Kidney glomerular epithelial cell (primary cell): ENCODE measurements at places on chromosomes 16 and 17.
A peak's percentile ranks its signal among the peaks of the same experiment; 100 is the strongest.

DNA sequence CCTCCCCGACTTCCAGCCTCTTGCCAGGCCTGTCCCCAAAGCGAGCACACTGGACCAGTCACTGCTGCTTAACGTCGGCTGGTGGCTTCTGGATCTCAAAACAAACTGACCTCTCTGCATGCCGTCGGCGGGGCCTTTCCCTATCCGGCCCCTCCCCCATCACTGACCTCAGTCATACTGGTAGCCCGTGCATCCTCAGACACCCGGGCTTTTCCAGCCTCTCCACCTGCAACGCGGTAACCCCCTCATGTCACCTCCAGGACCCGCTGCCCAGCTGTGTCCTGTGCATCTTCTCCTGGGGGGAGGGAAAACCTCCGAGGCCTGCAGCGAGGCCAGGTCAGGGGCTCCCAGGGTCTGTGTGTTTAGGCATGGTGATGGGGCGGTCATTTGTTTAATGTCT lies 138.6 kb upstream of the CHMP6 start:
- no peak for DNase-seq

GRCh38 chr16:35207059-35207999 lies 1747.9 kb downstream of the TP53TG3F start:
- DNase-seq, result no peak

DNA sequence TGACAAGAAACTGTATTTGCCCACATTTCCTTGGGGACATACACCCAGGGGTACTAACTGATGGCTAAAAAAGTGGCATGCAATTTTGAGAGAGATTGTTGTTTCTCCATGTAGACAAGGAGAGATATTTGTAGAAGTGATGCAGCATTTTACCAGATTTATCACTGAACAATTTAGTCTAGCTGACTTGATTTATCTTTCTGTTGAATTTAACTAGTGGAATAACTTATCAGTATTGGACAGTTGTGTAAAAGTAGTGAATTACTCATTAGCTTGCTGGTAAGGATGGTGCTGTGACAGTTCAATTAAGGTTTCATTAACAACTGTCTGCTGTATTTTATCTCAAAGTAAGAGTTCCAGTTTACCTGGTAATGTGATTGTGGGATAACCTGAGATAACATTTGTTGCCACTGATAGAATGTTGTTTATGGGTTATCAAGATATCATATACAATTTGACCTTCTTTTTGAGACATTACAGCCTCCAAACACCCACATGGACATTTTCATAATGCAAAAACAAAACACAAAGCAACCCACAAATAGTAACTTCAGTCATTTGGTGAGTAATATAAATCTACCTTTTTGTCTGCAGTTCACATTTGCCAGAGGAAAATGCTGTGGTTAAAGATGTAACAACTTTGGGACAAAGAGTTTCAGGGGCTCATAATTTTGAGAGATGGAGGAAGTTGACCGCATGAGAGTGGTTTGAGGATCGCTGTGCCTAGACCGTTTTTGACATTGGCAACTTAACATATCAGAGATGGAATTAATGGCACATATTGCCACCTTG lies 3.8 kb downstream of the NLK start:
- DNase-seq, result no peak

- no peak for DNase-seq
These were observed 3.7 kb upstream of the ZNF469 start for GRCh38 chr16:88378836-88379693.

DNA sequence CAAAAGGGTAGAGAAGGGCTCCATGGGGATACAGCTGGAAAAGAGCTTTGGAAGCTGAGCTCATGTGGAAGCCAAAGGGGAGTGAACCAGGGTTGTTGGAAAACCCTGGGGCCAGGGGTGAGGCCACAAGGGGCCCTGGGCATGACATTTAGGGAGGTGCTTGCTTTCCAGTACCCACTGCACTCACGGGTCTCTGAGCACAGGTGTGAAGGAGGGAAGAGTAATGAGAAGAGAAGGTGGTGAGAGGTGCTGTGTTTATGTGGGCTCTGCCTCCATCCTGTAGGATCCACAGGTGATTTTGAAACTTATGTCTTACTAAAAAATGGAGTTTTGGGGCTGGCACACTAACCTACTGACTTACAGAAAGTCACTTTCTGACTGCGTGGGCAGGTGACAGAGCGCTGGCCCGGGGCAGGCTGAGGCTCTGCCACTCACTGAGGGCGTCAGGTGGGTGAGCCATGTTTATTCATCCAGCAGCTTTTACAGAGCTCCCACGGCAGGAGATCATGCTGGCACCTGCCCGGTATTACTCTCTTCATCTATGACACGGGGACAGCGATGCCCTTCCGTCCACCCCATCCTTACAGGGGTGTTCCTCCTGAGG lies 18.9 kb downstream of the KSR1 start:
- no peak for DNase-seq

GRCh38 chr17:66630828-66631472 lies 204.0 kb upstream of the CACNG5 start:
- DNase-seq, result no peak

DNA sequence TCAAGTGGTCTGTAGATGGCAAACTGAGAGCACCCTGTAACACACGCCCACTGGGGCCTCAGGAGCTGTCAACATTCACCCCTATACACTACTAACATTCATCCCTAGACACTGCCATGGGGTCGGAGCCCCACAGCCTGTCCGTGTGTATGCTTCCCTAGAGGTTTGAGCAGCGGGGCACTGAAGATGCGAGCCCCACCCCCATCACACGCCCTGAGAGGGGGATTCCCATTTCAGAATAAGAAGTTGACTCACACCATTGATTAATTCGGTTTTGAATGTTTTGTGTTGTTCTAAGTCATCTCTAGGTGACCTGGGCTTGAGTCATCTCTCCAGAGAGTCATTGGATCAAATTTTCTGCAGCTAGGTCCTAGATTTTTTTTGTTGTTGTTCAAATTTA lies 37.3 kb upstream of the MMD start:
- peak; percentile 39 for DNase-seq

DNA sequence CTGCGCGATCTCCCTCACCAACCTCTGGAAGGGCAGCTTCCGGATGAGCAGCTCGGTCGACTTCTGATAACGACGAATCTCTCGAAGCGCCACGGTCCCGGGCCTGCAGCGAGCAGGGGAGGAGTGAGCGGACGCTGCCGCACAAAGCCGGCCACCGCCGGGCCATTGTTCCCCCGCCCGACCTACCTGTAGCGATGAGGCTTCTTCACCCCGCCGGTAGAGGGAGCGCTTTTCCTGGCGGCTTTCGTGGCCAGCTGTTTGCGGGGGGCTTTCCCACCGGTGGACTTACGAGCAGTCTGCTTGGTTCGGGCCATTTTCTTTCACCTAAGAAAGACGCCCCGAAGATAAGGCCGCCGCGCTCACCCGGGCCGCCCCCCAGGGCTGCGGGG lies 5.8 kb upstream of the UNK start:
- DNase-seq, result no peak

GRCh38 chr17:16444258-16444886 lies 29.0 kb downstream of the TRPV2 start:
- DNase-seq, result no peak
